ENCODE measurements at places on chromosomes 1 and 21. TPM values are rescaled to one million over a fixed set of nuclear protein-coding genes. Genes with fewer than 3 reads are reported as not detected.

Gene RCAN3
- total RNA-seq: 2.6 TPM

Gene NUP210L
- total RNA-seq: 0.14 TPM

DNA sequence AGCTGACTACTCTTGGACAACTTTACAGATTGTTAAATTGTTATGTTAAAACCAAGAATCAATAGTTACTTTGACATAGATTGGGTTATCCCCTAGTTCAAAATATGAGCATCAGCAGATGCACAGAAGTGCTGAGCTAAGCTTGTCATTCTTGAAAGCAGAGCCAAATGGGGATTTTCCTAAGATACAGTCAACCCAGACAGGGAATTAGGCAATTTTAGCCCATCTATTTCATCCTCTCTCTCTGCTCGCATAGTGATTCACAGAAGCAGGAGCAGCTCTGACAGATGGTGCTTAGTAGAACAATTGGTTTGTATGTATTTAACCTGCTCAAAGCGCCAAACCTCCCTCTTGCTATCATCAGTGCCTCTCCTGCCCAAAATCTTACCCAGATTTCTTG is 27.9 kb upstream of the PRRC2C start:
- DNase-seq: no peak

DNA sequence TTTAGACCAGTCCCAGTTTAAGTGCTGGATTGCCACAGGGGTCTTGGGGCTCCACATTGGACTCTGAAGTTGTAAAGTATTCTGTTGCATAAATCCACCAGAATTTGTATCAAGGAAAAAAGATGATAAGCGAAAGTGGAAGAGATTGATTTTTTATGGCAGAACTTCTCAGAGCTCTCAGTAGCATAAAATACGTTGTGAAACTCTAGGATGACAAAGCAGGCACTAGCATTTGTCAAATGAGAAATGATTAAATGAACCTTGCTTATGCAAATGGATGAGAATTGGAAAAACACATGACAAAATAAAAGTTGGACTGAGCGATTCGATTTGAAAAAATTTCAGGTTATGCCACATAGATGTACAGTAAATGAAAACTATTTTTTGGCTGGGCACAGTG is 253.8 kb upstream of the RAB4A start:
- DNase-seq: no peak

- no peak for DNase-seq
These were observed 66.4 kb downstream of the GPR88 start for GRCh38 chr1:100604372-100604771.

Data from thoracic aorta (tissue), 2 donors.